A549 (cell line): ENCODE measurements at places on chromosomes 2 and 18.
A peak's percentile ranks its signal among the peaks of the same experiment; 100 is the strongest.

DNA sequence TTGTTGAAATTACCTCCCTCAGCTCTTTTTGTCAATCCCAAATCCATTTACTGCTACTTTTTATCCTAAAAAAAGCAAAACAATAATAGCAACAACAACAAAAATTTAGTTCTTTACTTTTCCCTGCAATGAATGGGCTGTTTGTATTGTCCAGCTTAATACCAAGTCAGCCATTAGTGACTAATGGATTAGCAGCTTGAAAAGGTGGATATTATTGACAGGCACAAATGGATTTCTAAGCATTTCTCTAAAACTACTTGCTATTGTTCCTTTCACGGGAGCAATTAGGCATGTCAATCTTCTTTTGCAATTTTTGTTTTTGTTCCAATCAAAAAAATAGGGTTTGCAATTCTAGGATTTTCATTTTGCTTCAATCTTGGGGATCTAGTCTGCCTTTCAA lies 32.1 kb upstream of the SPAG16 start:
- DNase-seq, result no peak

- DNase-seq, result no peak
Measured at GRCh38 chr2:225662101-225662500, 262.6 kb downstream of the NYAP2 start.

DNA sequence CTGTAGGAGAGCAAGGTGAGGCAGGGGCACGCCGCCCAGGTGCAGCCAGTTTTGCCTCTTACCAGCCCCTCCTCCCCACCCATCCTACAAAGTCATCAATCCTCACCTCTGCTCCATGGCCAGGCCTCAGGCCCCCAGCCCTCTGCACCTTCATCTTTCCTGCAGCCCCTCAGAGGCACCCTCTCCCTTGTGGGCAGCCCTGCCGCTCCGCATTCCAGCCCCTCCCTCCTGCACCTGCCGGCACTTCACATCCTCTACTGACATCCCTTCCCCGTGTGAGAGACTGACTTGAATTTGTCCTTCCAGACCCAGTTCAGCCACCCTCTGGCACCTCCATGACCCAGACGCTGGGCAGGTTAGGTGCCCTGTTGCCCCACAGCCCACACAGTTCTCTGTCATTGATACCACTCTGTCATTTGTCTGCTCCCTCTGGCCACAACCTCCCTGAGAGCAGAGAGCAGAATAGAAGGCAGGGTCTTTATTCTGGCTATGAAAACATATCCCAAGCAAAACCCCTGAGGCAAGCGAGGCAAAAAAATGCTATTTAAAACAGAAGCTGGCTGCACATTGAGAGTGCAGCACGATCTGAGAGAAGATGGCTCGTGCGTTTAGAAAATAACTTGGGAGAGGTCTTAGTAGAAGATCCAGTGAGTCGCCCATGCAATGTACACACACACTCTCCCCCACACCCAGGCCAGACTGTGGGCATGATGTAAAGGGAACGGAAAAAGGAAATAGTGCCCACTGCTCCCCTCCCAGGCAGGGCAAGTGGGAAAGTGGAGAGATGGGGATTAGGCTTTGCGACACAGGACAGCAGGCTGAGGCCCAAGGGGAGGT lies 25.9 kb downstream of the SDC1 start:
- DNase-seq, result no peak

GRCh38 chr2:197108758-197109157 lies 182.3 kb upstream of the PGAP1 start:
- no peak for DNase-seq

- no peak for DNase-seq
Measured at GRCh38 chr2:8574196-8575037, 107.4 kb upstream of the ID2 start.

DNA sequence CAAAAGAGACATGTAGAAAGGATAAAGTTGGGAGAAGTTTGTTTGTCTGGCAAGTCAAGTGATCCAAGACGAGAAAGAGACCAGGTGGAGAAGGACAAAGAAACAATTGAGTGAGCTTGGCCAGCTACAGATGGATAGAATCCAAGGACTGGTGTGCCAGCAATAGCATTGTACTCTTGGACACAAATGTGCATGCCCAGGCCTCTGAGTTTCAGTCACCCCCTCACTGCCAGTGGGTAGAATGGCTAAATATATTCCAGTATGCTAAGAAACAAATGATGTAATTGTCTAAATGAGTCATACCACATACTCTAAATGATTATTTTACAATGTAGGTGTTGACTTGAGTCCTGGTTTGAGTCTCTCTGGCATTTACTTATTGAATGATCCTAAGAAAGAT lies 881.3 kb downstream of the LRRTM4 start:
- no peak for DNase-seq

- DNase-seq, result no peak
Measured at GRCh38 chr2:145910416-145910815, 1390.5 kb upstream of the ZEB2 start.

- DNase-seq, result peak; percentile 42
Measured at GRCh38 chr2:26412091-26412673, 10.5 kb downstream of the DRC1 start.

- no peak for DNase-seq
Measured at GRCh38 chr2:56464613-56465012, 280.8 kb downstream of the CCDC85A start.

DNA sequence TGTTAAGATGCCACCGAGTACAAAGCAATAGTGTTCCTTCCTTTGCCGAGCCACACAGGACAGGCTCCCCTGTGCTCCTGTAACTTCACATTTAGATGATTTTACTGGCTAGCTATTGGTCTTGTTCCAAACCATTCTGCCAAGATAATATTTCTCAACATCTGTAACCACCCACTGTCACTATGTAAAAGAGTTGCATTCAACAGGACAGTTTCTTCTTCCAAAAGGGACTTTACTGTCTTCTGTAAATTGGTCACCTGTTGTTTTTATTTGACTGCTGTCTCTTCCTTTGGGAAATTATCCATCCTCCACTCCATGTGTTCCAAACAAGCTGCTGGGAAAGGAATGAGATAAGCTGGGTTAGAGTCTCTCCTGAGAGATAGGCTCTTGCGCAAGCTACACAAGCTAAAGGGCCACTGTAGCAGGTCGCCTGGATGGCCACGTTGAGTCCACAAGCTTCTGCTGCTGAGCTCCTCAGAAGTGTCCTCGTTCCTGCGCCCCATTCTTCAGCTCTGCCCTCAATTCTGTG lies 14.4 kb upstream of the BZW1 start:
- no peak for DNase-seq

DNA sequence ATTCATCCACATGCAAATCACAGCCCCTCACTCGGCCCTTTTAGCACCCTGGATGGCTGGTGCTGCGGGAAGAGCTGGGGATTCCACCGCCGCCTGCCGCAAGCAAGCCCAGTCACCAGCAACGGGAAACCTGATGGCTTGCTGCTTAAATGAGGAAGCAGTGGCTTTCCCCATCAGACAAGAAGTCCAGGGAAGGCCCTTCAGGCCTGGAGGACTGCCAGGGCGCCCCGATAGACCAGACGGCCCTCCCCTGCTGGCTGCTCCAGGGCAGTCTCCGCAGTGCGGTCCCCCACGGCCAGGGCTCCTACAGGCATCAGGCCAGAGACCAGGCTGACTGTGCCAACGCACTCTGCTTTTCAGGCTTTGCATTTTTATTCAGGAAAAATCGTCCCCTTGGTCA lies 439.1 kb downstream of the EIPR1 start:
- no peak for DNase-seq
